ENCODE measurements at places on chromosomes 13 and 19.
A peak's percentile ranks its signal among the peaks of the same experiment; 100 is the strongest.

DNA sequence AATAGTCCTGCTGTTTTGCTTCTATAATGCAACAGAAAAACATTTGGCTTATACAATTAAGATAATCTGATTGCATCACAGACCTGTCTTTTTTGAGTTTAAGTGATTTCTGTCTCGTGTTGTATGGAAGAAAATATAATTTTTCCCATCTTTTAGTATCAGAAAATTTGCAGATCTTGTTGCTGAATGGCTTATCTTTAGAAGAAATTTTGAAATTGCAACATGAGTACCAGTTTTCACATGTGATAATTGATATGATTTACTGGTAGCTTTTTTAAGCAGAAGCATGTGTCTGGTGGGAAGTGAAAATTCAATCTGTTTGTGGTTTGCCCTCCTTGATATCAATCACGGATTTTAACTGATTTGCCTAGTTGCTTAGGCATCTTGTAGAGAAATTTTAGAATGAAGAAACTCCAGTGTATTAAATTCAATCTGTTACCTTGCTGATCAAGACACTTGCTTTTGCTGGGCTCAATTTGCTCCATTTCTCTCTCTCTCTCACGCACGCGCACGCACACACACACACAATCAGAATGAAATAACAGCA lies 89.8 kb upstream of the MYCBP2 start:
- no peak for DNase-seq

GRCh38 chr19:45771311-45771933 lies 2.4 kb upstream of the SIX5 start:
- DNase-seq = no peak

GRCh38 chr13:31311921-31312320 lies 112.1 kb downstream of the B3GLCT start:
- no peak for DNase-seq

DNA sequence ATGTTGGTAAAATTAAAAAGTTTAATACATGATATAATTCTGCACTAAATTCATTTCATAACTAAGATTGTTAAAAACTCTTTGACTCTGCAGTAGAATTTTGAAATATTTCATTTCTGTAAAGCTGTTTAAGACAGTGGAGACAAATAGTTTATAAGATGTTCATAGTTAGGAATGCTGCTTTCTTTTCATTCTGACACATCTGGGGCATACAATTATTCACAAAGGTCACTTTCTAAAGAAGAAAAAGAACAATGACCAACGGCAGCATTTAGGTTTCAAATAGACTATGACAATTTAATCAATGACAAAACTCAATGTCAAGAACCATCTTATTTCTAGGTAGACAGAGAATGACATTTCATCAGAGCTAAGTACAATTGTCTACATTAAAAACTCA lies 1422.1 kb downstream of the PCDH9 start:
- no peak for DNase-seq

- DNase-seq = no peak
These were observed 143.4 kb downstream of the DLEU7 start for GRCh38 chr13:50699874-50700663.

DNA sequence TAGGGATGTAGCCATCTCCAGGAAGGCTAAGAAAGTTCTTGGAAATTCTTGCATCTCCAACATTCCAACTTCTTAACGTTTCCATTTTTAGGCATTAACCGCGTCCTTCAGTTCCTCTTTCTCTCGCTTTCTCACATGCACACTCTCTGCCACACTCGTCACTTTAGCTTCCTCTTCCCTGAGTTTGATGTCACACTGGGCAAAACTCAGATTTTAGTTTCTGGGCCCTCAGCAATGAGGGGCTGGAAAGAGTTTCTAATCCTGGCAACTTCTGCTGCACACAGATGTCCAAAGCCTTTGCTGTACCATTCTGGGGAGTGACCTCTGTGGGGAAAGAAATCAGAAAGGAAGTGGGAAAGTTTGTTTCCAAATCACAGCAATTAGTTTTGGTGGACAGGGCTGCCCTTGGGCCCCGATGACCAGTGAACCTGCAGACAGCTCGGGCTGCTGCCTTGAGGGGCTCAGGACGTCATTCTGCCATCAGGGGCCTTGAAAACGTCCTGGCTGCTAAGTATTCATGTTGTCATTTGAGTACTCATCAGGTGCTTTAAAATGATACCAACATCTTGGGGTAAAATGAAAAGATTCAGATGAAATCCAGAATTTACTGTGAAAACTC lies 89.3 kb downstream of the KL start:
- DNase-seq = no peak

- DNase-seq = no peak
These were observed 485.2 kb downstream of the ZNF536 start for GRCh38 chr19:30857388-30857787.

- no peak for DNase-seq
These were observed 51.6 kb upstream of the EHD2 start for GRCh38 chr19:47661611-47662010.

- peak; percentile 99 for DNase-seq
These were observed at the start of gene GPR108 for GRCh38 chr19:6737284-6737872. GPR108 (minus strand) TSS chr19:6737580; CDS start chr19:6737576, 4 bp downstream.

DNA sequence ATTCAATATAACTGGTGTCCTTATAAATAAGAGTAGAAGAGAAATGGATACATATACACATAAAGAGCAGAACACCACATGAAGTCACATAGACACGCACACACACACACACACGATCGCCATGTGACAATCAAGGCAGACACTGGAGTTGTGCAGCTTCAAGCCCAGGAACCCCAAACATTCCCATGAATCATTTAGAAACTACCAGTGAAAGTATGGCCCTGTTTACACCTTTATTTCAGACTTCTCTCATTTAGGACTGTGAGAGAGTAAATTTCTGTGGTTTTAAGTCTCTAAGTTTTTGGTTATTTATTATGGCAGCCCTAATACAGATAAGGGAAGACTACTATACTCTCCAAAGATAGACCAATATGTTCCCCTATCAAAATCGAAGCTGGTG lies 20.4 kb upstream of the TNFSF13B start:
- no peak for DNase-seq

- no peak for DNase-seq
These were observed 10.3 kb upstream of the BICRA start for GRCh38 chr19:47598407-47599349.

GRCh38 chr13:79496188-79496587 lies 15.2 kb downstream of the NDFIP2 start:
- DNase-seq = no peak

DNA sequence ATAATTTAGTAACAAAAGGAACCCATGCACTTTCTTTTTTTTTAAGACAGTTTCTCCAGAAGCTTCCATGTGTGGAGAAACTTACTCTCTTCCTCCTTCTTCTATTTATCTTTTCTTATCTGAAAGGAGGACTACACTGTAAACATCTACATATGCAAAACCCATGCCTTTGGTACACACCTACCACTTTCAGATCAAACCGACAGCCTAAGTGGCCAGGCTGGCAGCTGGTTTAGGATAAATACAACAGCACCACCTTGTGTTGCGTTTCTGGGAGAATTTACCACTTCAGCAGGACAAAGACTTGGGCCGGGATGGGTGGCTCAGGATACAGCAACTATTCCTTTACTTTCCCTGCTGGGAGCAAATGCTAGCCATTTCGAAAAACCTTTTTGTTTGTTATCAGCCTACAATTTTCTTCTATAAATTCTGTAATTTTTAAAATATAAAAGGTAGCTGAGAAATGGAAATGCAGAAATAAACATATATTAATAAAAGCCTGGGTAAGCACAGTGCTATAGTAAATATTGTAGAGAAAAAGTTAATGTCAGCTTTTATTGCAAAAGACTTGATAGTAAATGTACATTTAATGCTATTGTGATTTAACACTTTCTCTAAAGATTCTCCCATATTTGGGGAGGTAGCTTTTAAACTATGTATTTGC lies 94.0 kb upstream of the RFC3 start:
- DNase-seq = peak; percentile 79

GRCh38 chr13:84211048-84211447 lies 328.8 kb upstream of the SLITRK1 start:
- no peak for DNase-seq

GRCh38 chr13:111853721-111854120 lies 213.2 kb upstream of the SOX1 start:
- no peak for DNase-seq

- DNase-seq = no peak
These were observed 128.3 kb downstream of the GGACT start for GRCh38 chr13:100460266-100460665.

GRCh38 chr13:36706755-36707154 lies 32.9 kb downstream of the SERTM1 start:
- no peak for DNase-seq

DNA sequence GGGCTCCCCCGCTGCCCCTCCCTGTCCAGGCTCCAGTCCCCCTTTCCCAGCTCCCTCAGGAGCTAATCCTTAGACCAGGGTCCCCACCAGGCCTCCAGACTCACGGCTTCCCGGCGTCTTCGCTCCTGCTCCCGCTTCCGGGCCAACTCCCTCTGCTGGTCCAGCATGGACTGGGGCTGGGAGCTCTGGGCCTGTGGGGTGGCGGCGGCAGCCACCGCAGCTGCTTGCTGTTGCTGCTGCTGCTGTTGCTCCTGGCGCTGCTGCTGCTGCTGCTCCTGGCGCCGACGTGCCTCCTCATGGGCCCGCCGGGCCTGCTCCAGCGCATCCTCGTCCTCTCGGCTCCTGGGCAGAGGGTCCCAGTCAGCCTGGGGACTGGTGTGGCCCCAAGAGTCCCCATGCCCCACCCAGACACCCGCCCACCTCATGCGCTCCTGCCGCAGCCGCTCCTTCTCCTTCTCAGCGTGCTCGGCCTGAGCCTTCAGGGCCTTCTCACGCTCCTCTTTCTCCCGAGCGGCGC lies 6.4 kb upstream of the EPHX3 start:
- DNase-seq = no peak

DNA sequence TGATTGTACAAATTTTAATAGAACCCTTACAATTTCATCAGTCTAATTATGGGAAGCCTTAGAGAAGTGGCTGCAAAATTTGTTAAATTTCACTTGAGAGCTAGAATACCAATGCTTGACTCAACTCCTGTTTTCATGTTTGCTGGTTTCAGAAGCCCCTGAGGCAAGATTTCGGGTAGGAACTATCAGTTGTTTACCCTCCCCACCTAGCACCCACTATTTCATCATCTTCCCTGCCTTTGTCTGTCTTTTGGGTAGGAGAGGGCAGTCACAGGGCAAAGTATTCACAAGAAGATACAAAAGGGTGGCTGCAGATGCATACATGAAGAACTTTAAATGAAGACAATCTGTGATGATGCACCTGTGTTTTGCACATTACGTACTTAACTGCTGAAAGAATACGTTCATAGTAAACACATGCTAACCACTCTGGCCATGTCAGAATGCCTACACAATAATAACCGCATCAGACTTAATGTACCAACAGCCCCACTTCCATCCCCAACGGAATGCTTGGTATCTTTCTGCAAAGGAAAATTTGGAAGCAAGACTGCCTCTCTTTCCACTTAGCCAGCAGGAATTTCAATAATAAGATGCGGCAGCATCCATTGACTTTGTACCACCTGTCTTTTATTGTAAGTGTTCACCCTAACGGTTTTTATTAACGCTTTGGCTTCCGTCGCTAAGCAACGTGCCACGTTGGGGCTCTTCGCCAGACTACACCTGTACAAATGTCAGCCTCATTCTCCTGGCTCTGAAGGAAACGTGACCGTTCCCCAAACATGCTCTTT lies 30.4 kb downstream of the TPT1 start:
- DNase-seq = no peak

- no peak for DNase-seq
These were observed 27.9 kb upstream of the EDNRB start for GRCh38 chr13:77946522-77946921.

DNA sequence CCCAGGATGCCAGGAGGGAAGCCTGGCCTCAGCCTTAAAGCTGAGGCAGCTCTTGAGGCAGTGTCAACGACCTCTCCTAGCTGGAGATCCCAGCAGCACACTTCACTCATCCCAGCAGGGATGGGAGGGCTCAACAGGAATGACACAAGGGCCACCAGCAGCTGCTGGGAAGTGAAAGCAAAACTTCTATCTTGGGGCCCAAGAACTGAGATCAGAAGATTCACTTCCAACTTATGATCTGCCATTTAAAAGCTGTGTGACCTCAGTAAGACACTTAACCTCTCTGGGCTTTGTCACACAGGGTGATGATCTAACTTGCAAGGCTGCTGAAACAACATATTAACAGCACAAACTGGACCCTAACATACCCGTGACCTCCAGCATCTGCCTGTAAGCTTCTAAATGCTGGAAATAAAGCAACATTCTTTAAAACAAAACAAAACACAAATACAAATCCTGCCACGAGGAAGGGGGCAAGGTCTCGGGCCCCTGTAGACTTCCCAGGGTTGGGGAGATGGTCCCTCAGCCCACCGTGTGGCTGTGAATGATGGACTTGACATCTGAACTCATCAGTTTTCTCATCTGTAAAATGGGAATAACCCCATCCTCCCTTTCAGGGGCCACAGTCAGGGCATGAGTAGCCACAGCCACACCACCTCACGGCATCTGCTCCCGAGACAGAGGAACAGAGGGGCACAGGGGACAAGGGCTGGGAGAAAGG lies 22.7 kb downstream of the ELL start:
- no peak for DNase-seq

DNA sequence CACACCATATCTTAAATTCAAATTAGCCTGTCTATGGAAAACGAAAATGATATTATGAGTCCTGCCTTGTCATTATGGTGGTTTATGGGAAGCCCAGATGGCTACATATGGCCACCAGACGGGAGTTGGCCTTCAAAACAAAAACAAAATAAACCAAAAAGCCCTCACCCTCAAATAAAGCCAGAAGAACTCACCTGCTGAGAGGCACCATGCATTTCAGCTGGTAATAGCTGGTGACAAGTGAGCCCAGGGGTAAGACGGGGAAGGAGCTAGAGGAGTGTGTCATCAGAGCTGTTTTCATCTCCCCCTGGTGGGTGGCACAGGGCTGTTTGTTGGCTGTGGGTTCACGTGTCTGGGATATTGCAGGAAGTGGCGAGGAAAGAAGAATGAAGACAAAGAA lies 152.9 kb downstream of the EFNB2 start:
- no peak for DNase-seq

GRCh38 chr13:101795025-101795424 lies 342.6 kb downstream of the ITGBL1 start:
- DNase-seq = no peak

DNA sequence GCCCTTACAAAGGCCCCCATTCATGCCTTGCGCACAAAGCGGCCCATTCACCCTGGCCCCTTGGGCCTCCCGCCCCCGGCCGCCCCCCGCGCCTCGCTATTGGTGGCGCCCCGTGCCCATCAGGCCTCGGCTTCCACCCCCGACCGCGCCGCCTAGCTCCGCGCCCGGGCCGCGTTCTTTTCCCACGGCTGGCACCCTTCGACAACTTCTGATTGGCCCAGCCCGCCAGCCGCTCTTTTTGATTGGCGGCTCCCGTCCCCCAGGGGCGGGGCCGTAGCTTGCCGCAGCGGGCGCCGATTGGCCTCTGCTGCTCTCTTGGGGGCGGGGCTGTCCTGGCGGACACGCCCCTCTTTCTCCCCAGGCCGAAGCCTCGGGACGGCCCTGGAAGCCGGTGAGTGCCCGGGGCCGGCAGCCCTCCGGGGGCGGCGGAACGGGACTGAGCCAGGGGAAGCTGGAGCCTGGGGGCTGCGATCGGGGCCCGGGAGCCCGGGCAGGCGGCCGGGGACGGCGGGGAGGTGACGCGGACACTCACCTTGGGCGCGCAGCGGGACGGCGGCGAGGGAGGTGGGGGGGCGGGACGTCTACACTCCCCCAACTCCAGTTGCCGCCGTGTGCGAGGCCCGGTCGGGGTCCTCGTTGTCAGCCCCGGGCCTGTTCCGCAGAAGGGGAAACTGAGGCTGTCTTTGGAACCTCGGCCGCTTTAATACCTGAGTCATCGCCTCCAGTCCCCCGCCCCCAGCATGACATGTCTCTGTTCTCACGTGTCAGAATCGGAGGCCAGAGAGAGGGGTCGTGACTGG lies at the start of gene MYH14:
TSS of gene MYH14 (plus strand) at position 342 of the 800 bp plus-strand sequence. CDS start 6,744 bp downstream, outside the sequence.
- no peak for DNase-seq

GRCh38 chr19:9912551-9913236 lies 23.6 kb downstream of the OLFM2 start:
- no peak for DNase-seq
